ENCODE measurements at places on chromosomes 4 and X.

- no peak for DNase-seq
Observed at GRCh38 chrX:95290455-95290854, 1394.2 kb upstream of the DIAPH2 start.

GRCh38 chrX:14936561-14936960 is 63.3 kb downstream of the MOSPD2 start:
- DNase-seq = no peak

DNA sequence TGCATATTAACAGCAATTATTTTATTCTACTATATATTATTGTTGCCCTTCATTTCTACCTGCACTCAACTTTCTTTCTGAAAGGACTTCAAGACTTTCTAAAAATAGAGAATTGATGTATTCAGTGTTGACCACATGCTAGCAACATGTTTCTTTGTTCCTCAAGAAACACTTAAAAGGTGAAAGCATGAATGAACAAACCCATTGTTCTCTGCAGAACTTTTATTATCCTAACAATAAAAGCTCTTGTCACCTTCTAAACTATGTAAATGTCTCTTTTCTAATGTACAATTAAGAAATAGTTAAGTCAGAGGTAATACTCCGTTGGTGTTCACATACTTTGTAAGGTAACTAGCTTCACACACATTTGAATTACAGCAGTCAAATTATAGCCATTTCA is 638.7 kb downstream of the FSTL5 start:
- DNase-seq = no peak

DNA sequence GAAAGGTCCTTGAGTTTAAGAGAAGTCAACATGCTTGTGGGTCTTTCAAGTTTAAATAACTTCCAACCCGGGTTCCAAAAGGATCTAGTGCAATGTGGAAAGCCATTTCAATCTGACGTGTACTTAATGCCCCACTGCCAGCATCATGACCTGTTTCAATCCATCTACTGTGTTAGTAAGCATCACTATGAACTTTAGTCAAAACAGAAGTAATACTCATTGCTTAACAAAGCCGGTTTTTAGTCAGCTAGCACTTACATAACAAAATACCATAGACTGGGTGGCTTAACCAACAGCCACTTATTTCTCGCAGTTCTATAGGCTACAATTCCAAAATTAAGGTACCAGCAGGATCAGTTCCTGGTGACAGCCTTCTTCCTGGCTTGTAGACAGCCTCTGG is 677.5 kb downstream of the DMD start:
- no peak for DNase-seq

GRCh38 chrX:153926858-153927671 is 1.0 kb upstream of the ARHGAP4 start:
- DNase-seq = peak; percentile 64

GRCh38 chr4:33133723-33134122 is 2413.6 kb downstream of the PCDH7 start:
- no peak for DNase-seq

DNA sequence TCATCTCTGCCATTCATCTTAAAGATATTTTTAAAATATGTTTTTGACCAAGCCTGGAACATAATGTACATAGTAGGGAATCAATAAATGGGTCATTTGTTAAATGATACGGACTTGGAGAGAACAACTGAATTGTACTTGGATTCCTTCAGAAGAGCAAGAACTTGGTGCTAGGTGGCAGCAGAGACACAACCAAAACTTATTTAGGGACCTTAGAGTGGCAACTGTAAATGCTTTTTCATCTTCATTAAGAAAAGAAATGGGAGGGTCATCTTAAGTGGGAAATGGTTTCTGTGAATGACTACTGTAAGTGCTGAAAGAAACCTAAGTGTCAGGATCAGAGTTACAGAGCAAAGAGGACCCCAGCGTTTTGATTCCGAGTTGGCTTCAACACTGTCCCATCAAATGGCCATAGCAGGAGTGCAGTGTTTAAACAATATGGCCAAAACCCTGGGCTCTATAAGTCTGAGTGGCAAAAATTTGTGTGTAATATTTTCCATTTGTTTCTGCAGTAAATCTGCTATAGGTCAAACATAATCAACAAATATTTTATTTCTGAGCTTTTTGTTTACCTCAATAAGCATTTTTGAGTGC is 213.6 kb downstream of the PALLD start:
- DNase-seq = no peak

DNA sequence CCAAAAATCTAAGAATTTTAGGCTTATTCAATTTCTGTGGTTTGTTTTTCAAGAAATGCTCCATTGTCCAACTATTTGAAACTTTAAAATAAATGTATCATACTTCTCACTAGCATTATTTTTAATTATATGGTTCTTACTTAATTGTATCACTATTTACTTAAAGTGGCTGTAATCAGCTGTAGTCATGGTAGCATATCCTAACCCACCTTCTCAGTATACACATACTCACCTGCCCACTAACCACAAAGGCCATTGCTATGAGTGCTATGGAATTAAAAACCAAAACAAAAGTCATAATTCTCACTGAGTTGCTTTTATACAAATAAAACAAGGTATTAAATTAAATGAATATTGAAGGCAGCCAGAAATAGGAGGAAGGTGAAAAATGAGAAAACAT is 5.0 kb downstream of the FBXO8 start:
- no peak for DNase-seq

DNA sequence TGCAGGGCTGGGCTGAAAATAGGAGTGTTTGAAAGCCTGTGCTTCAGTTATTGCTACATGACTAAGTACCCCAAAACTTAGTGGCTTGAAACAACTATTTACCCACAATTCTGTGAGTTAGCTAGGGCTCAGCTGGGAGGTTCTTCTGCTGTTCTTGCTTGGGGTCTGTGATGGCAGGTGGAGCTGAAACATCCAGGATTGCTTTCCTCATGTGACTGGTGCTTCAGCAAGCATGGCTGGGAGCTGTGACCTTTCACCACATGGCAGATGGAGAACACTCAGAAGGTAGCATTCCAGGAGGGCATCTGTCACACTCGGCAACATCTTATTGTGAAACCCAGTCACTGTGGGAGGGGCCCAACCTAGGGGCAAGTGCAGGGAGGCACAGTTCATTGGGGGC is 57.0 kb upstream of the TBC1D14 start:
- no peak for DNase-seq

DNA sequence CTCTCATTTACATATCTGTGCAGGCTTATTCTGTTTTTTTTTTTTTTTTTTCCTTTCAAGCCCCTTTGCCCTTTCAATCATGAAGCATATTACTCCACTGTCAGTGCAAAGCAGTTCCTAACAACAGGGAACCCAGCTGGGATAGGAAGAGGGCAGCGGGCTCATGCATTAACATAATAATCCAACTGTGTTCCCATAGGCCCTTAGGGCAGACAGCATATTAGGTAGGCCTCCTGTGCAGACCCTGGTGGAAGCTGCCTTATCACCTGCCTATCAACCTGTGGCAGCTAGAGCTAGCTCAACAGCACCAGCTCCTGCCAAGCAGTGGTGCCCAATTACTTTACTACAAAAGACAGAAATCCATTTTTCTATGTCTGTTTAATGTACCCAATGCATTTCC is 49.3 kb downstream of the SLC10A7 start:
- DNase-seq = no peak

DNA sequence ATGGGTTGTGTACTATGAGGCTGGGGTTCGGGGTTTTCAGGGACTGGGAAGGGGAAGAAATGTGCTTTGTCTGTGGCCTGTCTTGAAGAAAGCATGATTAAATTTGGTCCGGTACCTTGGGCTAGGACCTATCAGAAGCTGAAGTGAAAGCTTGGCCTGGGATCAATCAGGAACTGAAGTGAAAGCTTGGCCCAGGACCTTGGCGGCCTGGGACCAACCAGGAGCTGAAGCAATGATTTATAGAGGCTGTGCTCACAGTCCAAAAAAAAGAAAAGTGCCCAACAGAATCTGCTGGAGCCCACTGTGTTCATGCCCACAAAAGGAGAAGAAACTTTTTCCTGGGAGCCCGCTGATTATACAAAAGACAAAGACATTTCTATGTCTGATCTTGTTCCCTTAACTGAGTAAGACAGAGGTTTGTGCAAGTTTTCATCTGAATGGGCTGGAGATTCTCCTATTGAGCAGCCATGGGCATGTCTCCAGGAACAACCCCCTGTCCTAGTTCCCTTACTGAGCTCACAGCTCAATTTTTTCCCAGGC is 1427.9 kb downstream of the FAM133A start:
- DNase-seq = no peak

DNA sequence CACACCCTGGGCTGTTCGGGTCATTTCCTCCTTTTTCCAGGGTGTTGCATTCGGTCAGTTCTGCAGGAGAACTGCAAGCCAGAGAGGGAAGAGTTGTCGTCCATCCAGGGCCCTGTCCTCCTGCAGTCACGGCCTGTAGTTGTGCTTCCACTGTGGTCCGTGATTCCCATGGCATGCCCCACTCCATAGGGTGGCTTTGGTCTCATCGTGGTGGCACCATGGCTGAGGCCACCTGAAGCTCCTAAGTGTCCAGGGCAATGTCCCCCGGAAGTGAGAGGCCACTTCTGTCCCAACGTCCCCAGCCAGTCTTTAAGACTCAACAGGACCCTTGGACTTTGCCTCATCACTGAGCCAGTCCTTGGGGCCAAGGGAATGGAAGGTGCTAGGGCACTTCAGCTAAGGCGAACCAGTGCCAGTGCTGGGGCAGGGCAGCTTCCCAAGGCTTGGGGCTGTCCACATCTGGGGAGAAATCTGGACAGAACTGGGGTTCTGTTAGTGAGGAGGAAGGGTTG is 83.7 kb downstream of the HTRA3 start:
- no peak for DNase-seq

GRCh38 chr4:88629826-88630225 is 37.5 kb downstream of the HERC3 start:
- no peak for DNase-seq

DNA sequence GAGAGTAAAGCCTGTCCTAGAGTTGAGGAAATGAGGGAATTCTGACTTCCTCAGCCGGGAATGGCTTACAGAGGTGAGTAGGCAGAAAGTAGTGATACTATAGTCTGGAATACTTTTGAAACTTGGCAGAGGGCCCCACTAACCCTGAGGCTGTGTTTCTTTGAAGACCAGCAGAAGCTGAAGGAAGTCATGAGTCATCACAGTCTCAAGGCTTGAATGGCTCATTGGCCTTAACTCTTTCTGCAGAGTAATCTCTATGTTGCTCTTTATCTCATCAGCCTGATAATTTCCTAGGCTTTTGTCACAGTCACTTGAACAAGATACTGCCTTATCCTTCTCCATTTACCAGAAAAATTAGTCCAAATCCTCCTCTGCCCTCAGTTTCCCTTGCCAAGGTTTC is 80.8 kb downstream of the ANKRD50 start:
- no peak for DNase-seq

- no peak for DNase-seq
Observed at GRCh38 chr4:587671-588350, 11.7 kb upstream of the TMEM271 start.

GRCh38 chr4:138918169-138918869 is 97.3 kb upstream of the NOCT start:
- no peak for DNase-seq

DNA sequence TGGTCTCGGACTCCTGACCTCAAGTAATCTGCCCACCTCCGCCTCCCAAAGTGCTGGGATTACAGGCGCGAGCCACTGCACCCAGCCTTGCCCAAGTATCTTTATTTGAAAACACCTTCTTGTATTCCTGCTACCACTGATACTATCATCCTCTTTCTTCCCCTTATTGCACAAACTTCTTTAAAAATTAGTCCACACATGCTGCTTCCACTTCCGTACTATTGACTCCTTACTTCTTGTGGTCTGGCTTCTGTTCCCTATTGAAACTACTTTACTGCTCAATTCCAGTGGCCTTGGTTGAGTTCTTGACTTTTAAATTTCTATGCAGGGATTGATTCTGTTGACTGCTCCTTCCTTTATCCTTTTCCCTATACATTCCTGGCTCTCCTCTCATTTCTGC is 38.8 kb downstream of the MTM1 start:
- no peak for DNase-seq

DNA sequence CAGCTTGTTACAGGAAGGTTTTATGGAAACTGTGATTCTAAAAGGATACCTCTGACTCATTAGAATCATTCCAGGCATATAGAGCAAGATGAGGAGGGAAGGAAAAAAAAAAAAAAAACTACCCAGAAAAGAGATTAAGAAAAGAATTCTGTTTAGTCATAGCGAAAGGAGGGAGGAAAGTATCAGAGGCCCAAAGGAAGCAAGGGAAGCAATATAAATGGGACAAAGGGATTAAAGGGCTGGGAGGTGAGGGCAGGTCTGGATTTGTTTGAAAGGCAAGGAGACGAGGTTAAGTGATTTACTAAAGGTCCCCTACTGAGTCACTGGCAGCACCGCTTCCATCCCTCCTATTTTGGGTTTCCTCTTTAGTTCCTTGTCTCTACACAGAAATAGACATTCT is 88.6 kb upstream of the IL1RAPL1 start:
- no peak for DNase-seq

GRCh38 chr4:93267747-93268146 is 560.8 kb upstream of the ATOH1 start:
- DNase-seq = no peak

GRCh38 chrX:20515841-20516461 is 249.2 kb upstream of the RPS6KA3 start:
- DNase-seq = no peak

- no peak for DNase-seq
Observed at GRCh38 chr4:90840828-90841227, 713.6 kb downstream of the CCSER1 start.

- no peak for DNase-seq
Observed at GRCh38 chr4:112219826-112220366, 11.7 kb upstream of the AP1AR start.

DNA sequence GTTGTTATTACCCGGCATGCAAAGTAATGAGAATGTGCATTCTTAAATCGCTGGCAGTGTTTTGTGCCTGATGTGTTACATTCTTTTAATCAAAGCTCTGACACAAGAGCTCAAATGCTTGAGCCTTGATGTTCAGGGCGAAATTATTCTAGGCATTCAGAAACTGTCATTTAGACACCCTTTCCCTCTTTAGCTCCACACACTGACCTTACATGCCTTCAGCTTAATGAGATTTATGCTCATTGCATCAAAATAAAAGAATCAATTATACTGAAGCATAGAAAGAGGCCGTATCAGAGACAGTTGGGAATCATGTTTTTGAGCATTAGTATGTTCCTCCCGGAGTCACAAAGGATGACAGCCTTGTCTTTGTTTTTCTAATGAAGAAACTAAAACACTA is 56.7 kb downstream of the FAM114A1 start:
- DNase-seq = no peak

GRCh38 chr4:37733240-37733867 is 47.2 kb upstream of the RELL1 start:
- no peak for DNase-seq

DNA sequence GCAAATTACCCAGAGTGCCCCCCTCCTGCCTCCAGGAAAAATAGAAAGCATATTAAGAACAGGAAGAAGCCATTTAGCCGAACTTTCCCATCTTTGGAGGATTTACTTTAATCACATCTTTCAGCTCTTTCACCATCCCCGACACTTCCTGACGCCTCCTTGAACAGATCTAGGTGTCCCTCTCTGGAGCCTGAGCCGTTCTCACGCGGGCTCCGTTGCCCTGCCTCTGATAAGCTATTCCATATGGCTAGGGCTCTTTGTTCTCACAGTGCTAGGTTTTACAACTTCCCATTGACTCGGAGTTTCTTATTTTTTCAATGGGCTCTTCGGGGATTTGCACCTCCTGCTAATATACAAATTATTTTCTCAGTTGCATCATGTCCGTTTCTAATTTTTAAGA is 82.1 kb upstream of the GPC4 start:
- no peak for DNase-seq

- DNase-seq = no peak
Observed at GRCh38 chr4:93319041-93319440, 509.5 kb upstream of the ATOH1 start.

GRCh38 chrX:117641913-117642656 is 474.5 kb downstream of the KLHL13 start:
- no peak for DNase-seq

GRCh38 chrX:13364230-13364857 is 44.5 kb upstream of the ATXN3L start:
- DNase-seq = no peak
